Hematopoietic multipotent progenitor cell (in vitro differentiated cells): ENCODE measurements at places on chromosomes 13 and 19. TPM values are rescaled to one million over a fixed set of nuclear protein-coding genes. Genes with fewer than 3 reads are reported as not detected.

KLK1 gene
- total RNA-seq: not detected

FGF21 gene
- not detected for total RNA-seq

ZNF829 gene
- total RNA-seq: 2.2 TPM

DNA sequence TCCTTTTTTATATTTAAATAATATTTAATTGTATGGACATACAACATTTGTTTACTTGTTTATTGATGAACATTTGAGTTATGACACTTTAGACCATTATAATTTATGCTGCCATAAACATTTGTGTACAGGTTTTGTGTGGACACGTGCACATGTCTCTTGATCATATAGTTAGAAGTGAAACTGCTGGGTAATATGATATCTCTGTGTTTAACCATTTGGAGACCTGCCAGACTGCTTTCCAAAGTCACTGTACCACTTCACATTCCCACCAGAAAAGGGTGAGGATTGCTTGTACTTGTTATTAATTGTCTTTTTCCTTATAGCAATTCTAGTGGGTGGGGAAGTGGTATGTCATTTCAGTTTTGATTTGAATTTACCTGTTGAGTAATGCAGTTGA is 145.6 kb upstream of the KLHL1 start:
- DNase-seq: no peak

GRCh38 chr19:28184997-28185396 is 1028.0 kb downstream of the UQCRFS1 start:
- no peak for DNase-seq

- no peak for DNase-seq
Observed at GRCh38 chr19:41554907-41555306, 21.1 kb upstream of the CEACAM21 start.

DNA sequence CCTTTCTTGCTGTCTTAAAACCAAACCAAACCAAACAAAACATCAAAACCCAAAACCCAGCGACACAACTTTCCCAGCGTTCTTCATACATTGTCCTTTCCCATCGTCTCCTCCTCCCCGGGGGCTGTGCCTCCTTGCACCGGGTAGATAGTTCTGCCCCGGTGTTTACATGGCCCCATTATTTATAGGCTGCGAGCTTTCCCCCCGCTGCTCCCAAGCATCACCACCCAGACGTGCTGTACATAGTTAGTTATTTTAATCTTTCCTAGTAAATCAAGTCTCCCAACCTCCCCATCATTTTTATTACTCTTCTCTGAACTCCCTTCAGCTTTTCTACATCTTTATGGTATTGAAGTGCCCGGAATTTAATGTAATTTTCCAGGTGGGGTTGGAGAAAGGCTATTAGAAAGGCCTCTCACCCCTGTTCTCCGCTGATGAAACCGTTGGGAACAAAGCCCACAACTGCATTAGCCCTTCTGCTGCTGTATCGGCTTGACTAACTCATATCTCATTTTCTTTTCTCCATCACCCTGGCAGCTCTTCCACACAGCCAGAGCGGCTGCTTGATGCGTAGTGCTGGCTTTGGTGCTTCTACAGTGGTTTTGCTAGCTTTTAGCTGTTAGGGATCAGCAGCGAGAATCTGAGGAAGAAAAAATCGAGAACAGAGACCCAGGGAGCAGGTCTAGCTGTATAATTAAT is 53.1 kb downstream of the FGF9 start:
- no peak for DNase-seq

GRCh38 chr19:821231-821824 is 427 bp downstream of the PLPPR3 start:
- no peak for DNase-seq

DNA sequence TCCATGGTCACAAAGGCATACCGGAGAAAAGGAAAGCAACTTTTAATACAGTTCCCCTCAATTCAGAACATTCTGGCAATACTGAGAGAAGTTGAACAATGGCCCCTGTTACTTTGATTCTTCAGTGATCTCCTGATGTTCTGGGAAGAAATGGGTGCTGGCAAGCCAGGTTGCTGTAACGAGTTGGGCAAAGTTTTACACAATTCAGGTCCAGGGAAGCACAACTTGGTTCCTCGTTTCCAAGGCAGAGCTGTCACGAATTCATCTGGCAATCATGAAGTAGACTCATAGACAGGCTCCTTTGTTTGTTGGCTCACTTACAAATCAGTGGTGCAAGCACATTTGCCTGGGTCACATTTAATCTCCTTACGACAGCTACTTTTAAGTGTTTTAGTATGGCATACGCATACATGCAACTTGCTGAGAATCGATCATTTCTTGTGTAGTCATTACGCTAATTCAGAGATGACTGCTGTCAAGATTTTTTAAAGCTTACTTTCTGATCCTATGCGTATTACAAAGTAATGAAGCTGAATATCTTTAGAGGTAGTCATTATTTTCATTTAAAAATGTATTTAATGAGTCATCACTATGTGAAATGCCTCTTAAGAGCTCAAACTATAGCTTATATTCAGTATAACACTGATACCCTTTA is 174.7 kb downstream of the GPC5 start:
- DNase-seq: no peak

ZBTB32 gene
- under 0.01 TPM for total RNA-seq

DNA sequence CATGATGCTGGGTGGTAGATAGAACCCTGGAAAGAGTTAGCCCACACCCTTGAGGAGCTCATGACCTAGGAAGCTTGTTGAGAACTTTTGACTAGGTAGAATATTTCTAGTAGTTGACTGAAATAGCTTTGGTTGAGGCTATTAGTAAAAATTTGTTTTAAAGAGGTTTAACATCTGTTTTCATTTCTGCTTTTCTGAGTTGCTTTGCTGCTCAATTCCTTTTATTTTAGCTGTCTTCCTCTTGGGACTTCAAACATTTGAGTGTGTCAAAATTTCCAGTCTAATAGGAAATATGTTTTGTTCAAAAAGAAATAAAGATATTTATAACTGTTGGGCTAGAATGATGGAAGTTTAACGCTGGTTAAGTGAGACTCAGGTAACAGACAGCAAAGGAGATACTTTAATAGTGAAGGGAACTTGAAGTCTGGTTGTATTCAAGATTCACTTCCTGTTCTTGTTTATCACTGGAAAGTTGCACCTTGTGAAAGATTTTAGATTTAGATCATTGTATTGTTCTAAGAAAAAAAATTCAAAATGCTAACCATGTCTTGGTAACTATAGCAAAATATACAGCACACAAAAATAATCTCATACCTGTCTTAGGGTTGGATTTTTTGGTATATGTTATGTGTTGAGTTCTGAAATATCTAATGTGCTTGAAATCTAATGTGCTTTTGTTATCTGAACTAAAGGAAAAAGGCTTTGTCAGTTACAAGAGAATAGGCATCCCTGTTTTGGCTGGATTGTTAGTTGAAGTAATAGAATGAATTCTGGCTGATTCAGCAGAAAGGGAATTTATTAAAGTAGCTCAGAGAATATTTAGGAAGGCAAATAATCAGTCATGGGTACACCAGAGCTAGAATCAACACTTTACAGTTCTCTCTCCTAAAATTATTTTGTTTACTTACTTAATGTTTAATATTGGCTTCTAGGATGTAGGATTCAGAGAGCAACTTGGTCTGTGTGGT is 24.4 kb upstream of the GPR18 start:
- DNase-seq: no peak

- DNase-seq: no peak
Observed at GRCh38 chr13:50923272-50923671, 13.7 kb downstream of the RNASEH2B start.

RBM26 gene
- total RNA-seq: 17.8 TPM

- no peak for DNase-seq
Observed at GRCh38 chr13:49521224-49521623, 25.5 kb downstream of the PHF11 start.

GRCh38 chr13:85347251-85347650 is 452.0 kb downstream of the SLITRK6 start:
- DNase-seq: no peak

- DNase-seq: no peak
Observed at GRCh38 chr19:12667731-12668302, 1.2 kb downstream of the WDR83 start.

GRCh38 chr19:46931202-46931601 is 70.4 kb downstream of the ARHGAP35 start:
- DNase-seq: no peak

DNA sequence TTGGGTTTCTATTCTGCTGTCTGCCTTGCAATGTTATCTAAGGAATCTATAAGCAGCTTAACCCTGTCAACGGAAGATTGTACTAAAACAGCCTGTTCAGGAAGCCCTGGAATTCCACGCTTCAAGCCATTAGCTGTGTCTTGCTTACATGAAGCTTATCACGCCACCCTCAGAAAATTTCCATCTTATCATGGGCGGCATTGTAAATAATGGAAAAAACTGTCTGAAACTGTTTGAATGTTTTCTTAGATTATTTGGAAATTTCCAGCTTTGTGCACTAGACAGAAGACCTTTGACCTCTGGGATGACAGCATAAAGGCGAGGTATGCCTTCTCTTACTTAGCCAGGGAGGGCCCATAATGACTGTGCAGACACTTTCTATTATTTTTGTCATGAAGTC is 319.7 kb downstream of the KCNRG start:
- DNase-seq: no peak

CACNG8 gene
- under 0.01 TPM for total RNA-seq

CGB8 gene
- not detected for total RNA-seq

- DNase-seq: no peak
Observed at GRCh38 chr13:83272076-83272475, 610.2 kb downstream of the SLITRK1 start.

DNA sequence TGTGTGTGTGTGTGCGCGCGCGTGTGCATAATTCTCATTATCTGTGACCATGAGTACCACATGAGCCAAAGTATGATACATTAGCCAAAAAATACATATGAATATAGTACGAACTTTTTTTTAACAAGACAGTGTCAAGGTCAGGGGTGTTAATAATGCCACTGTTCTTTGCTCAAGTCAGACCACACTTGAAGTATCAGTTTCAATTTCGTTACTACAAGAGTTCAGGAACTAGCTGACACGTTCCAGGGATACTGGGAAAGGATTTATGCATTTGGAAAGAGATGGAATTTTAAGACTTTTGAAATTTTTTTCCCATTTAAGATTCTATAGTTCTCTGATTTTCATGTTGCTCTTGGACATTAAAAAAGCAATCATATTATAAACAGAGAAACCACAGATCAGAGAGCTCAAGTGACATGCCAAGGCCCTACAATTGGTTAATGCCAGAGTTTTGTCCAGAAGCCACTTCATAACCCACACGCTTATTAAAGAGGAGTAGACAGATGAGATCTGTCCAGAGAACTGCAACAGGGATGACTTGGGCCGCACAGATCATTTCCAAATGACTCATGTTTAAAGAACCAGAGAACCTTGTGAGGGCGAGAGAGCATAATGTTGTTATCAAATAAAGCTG is 718.8 kb upstream of the SGCG start:
- no peak for DNase-seq

DDX49 gene
- 92.9 TPM for total RNA-seq

DNA sequence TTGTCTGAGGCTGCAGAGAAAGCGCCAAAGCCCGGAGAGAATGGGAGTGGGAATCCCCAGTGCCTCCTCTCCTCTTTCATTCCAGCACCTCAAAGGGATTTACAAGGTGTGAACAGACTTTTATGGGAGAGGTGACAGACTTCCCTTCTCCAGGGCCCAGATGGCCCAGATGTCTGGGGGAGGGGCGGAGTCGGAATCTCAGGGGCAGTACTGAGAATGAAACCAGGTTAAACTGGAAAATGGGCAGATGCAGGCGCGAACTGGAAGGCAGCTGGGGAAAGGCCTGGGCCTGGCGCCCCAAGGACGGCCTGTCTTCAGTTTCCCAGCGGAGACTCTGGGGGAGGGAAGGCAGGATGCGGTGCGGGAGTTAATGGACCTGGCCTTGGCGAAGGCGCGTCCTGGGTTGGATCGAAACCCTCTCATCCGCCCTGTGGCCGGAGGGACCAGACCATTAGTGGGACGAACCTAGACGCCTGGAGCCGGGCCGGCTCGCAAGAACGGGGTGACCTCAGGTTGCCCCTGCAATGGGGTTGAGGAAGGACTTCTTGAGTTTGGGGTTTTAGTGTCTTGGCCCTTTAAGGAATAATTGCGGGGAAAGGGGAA is 592 bp upstream of the TRIP10 start:
- no peak for DNase-seq

DNA sequence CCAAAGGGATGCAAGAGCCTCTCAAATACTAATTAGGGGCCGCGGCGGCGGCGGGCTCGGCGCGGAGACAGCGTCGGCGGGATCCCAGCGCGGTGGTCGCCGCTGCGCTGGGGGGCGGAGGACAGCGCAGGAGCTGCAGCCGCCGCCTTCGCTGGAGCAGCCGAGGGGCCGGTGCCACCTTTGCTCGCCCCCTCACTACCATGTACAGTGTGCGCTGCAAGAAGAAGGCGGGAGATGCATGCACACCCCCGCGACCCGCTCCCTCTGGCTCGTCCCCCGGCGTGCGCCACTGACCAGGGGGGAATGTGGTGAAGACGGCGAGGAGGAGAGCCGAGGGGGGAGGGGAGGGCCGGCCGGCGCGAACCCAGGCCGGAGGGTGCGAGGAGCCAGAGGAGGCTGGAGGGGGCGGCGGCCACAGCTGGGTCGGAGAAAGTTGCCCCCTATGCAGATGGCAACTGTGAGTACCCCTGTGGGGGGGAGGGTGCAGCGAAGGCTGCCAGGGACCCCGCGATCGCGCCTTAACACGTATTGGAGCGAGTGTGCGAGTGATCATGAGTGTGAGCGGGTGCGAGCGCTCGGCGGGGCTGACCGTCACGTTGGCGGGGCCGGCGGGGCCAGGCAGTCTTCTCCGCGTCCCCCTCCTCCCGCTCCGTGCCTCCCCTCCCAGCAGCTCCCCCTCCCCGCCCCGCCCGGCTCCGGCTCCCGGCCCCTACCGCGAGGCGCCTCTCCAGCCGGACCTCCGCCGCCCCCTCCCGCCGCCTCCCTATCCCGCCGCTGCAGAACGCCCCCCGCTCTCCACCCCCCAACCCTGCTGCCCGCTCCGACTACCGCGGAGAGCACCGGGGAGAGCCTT is 808 bp downstream of the SLITRK5 start:
- no peak for DNase-seq

- DNase-seq: no peak
Observed at GRCh38 chr13:34672631-34673030, 269.4 kb upstream of the NBEA start.

HIF3A gene
- total RNA-seq: 0.27 TPM

GRCh38 chr19:36916991-36917390 is 859 bp downstream of the ZNF568 start:
- DNase-seq: no peak

- DNase-seq: no peak
Observed at GRCh38 chr13:42367831-42368230, 95.9 kb downstream of the AKAP11 start.

ZNF585A gene
- total RNA-seq: 5.4 TPM

CCDC194 gene
- 0.27 TPM for total RNA-seq

CCDC70 gene
- not detected for total RNA-seq

- no peak for DNase-seq
Observed at GRCh38 chr13:70666883-70667556, 558.8 kb upstream of the KLHL1 start.

GRCh38 chr19:55066107-55066709 is 3.3 kb upstream of the RDH13 start:
- no peak for DNase-seq

PRDX2 gene
- 278 TPM for total RNA-seq

- no peak for DNase-seq
Observed at GRCh38 chr13:43185226-43185625, 161.8 kb downstream of the DNAJC15 start.

- DNase-seq: no peak
Observed at GRCh38 chr13:27961227-27962085, 7.7 kb downstream of the CDX2 start.
